ENCODE measurements at places on chromosomes 6 and 20. TPM values are rescaled to one million over a fixed set of nuclear protein-coding genes. Genes with fewer than 3 reads are reported as not detected.

The FLRT3 gene
- 0.13 TPM for total RNA-seq

The RAB44 gene
- 0.13 TPM for total RNA-seq

The TMEM217 gene
- total RNA-seq: 2.6 TPM

The ADGRF4 gene
- not detected for total RNA-seq

The TRIM10 gene
- not detected for total RNA-seq

The SCUBE3 gene
- total RNA-seq: 3.4 TPM

The GNAS-AS1 gene
- 0.39 TPM for total RNA-seq
